ENCODE measurements at places on chromosomes 6 and 20.

DNA sequence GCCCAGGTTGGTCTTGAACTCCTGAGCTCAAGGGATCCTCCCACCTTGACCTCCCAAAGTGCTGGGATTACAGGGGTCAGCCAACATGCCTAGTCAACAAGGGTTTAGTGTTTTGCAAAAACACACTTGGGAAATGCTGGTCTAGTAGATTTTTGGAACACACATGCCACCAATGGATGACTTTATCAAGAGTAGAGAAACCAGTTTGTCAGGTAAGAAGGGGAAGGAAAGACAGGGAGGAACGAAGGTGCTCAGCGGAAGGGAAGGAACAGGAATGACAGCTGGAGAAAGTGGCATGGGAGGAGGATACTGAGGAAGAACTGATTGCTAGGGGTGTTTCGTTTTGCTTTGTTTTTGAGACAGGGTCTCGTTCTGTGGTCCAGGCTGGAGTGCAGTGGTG is 15.6 kb upstream of the SEC63 start:
- DNase-seq = no peak

- DNase-seq = no peak
Observed at GRCh38 chr20:40946451-40946850, 82.2 kb upstream of the TOP1 start.

GRCh38 chr6:35328108-35328723 is 14.1 kb upstream of the PPARD start:
- DNase-seq = no peak

DNA sequence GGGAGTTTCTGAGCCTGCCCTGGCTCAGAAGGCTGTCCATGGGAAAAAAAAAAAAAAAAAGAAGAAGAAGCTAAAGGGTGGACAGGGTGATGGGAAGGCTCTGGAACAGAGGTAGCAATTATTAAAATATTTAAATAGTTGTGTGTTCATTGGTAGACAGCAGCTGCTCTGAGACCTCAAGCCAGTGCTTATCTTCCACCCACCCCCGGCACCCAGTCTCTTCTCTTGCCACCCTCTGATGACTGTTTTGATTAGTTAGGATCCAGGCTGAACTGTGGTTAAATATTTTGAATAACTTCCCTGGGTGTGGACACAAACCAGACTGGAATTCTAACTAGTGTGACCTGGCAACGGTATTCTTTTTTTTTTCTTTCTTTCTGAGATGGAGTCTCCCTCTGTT is 16.9 kb upstream of the SRSF3 start:
- DNase-seq = no peak

GRCh38 chr20:36792422-36792821 is 18.9 kb upstream of the DSN1 start:
- DNase-seq = no peak
